ENCODE measurements at places on chromosomes 6 and 20.

DNA sequence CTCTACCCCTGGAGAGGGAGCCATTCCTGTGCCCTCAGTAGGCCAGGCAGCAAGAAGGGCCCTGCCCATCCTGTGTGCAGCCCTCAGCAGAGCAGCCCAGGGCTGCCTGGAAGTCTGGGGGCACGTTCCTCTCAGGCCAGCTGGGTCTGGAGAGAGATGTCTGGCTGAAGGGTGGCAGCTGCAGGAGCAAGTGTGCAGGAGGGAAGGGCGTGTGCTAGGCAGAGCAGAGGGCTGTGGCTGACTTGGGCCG lies 62.7 kb downstream of the NOL4L start:
- no peak for DNase-seq

- DNase-seq, result no peak
These were observed 32.7 kb downstream of the COL20A1 start for GRCh38 chr20:63325554-63326313.

- no peak for DNase-seq
These were observed 50.7 kb downstream of the TASP1 start for GRCh38 chr20:13588049-13588448.

DNA sequence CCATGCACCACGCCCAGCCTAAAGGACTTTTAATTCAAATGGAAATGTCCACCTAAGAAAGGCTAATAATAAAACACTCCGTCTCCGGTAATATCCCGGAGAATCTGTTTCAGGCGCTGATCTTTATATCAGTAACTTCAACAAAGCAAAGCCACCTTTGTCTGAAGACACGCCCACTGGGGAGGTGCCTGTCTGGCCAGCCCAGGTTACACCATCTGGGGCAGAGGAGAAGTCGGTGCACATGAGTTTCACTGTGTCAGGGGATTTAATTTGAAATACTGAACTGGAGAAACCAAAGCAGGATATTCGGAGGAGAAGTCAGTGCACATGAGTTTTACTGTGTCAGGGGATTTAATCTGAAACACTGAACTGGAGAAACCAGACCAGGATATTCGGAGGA lies 9.4 kb downstream of the SERPINB6 start:
- no peak for DNase-seq

GRCh38 chr20:1870792-1871550 lies 24.2 kb upstream of the SIRPA start:
- no peak for DNase-seq

- DNase-seq, result no peak
These were observed 55.3 kb downstream of the DLL1 start for GRCh38 chr6:170235391-170236125.

- no peak for DNase-seq
These were observed 5.9 kb downstream of the CNBD2 start for GRCh38 chr20:35974256-35974655.

Measured in HuH-7 (cell line).